ENCODE measurements at places on chromosomes 3 and 15. TPM values are rescaled to one million over a fixed set of nuclear protein-coding genes. Genes with fewer than 3 reads are reported as not detected.
A peak's percentile ranks its signal among the peaks of the same experiment; 100 is the strongest.

- H3K4me3 ChIP-seq = no peak overlapping the region
- peaks cover 5% of the 10 kb centered on the region for H3K4me1 ChIP-seq
- H3K27ac ChIP-seq = no peak overlapping the region
- peaks cover 5% of the 10 kb centered on the region for H3K27me3 ChIP-seq
Observed at GRCh38 chr3:72086042-72086742, 301.2 kb upstream of the PROK2 start.

- H3K27ac ChIP-seq = no peak overlapping the region
- no peaks in the 10 kb centered on the region for H3K4me1 ChIP-seq
- no peaks in the 10 kb centered on the region for H3K27me3 ChIP-seq
- no peak for DNase-seq
- no peaks in the 10 kb centered on the region for H3K36me3 ChIP-seq
Observed at GRCh38 chr3:42763021-42763420, 10.0 kb downstream of the CCDC13 start.

DNA sequence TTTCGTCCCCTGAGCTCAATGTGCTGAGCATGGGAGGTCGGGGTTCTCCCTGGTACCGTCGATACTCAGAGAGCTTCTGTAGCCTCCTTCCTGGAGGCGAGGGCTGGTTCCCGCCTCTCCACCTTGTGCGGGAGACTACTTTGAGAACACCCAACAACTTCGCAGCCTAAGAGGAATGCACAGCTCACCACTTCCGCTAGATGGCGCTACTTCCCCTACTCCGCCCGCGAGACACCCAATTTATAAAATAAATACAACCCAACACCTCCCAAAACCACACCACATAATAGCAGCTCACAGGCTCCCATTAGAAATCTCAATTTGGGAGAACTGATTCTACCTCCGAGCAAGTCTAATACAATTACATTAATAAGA lies 1.2 kb downstream of the RGMA start:
- H3K4me1 ChIP-seq = peaks cover 25% of the 10 kb centered on the region
- H3K27me3 ChIP-seq = peaks cover 78% of the 10 kb centered on the region
- DNase-seq = peak; percentile 37
- no peaks in the 10 kb centered on the region for H3K36me3 ChIP-seq
- H3K27ac ChIP-seq = no peak overlapping the region

IMPG2 gene
- not detected for polyA plus RNA-seq
